Stimulated activated CD8-positive, alpha-beta memory T cell treated with anti-CD3 and anti-CD28 coated beads, Interleukin-7, amount 100 ng/mL, for 1 hour (primary cell): ENCODE measurements at places on chromosomes 5 and 9.

DNA sequence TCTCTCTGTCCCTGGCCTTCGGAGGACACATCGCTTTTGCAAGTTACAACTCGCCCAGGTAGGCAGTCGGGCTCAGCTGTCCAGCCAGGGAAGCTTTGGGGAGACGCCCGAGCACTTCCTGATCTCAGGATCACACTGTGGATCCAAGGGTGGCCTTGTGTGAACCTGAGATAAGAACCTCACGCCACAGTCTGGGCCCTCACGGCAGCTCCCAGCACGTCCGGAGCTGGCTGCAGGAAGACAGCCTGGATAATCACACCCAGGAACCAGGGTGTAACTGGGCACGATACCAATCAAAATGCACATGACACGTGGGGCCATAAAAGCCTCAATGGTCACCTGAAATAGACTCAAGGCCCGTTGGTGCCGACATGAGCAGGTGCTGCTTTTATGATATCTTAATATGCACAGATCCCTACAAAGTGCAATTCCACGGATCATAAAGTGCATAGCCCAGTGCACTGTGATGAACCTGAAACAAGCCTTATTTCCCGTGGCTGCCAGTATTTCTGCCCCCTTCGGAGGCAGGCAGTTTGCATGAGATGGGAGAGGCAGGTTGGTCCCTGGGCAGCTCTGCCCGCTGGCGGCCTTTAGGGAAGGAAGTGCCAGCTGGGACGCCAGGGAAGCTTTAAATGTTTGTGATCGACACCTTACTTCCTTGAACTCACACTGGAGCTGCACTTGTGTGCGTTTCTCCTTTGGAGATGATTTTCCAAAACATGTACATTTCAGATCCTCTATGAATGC, 14.5 kb downstream of the SLC6A18 start:
- DNase-seq, result no peak

- no peak for DNase-seq
These were observed 28.5 kb downstream of the TSPAN17 start for GRCh38 chr5:176675676-176676360.

- DNase-seq, result no peak
These were observed 15.8 kb upstream of the HMHB1 start for GRCh38 chr5:143796125-143796524.

GRCh38 chr9:123710299-123710698, 219.6 kb downstream of the DENND1A start:
- DNase-seq, result no peak

DNA sequence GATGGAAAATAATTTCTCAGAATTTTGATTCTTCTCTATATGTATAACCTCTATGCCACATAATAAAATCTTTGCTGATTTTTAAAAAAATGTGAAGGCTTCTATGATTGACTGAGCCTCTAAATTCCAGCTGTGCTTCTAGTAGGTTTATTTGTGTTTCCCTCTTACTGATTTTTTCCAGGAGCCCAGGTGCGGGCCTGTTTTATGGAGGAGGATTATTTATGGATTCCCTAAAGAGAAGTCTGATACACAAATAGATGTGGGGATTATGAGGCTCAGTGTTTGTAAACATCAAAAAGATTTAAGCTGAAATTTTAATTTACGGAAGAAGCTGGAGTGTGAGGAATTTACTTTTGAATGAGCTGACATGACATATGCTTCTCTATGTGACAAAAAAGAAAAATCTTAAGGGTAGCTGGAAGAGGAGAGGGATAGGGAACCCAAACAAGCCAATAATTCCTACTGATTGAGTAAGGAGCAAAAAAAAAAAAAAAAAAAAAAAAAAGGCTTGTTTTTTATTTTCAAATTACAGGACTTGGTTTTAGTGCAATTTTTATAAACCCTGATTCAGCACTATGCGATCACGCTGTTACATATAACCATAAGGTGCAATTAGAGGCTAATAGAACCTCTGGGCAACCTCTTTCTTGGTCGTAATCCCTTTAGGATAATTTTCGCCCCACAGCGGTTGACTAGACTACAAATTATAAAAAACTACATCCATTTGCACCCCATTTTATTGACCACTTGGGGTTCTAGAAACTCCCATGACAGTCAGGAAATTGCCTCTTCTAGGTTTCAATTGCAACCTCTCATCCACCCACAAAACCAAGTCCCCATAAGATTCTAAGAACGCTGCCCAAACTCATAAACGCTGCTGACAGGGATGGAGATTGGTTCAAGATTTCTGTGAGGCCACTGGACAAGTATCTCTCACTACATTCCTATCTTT, 44.4 kb upstream of the RAI14 start:
- no peak for DNase-seq

DNA sequence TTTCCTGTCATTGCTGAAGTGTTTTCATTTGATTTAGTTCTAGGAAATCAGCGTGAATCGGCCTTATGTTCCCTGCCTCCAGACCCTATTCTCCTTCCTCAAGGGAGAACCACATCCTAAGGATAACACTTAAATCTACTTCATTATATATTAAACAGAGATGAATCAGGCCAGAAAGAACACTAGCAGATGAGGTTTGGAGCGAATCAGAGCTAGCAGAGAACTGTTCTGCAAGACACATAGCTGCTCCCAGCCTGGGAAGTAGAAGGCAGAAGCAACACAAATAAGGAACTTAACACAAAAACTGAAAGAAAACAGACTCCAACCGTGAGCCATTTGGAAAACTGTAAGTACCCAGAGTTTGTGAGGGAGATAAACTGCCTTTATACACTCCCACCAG, 718.2 kb downstream of the SEMA5A start:
- no peak for DNase-seq

DNA sequence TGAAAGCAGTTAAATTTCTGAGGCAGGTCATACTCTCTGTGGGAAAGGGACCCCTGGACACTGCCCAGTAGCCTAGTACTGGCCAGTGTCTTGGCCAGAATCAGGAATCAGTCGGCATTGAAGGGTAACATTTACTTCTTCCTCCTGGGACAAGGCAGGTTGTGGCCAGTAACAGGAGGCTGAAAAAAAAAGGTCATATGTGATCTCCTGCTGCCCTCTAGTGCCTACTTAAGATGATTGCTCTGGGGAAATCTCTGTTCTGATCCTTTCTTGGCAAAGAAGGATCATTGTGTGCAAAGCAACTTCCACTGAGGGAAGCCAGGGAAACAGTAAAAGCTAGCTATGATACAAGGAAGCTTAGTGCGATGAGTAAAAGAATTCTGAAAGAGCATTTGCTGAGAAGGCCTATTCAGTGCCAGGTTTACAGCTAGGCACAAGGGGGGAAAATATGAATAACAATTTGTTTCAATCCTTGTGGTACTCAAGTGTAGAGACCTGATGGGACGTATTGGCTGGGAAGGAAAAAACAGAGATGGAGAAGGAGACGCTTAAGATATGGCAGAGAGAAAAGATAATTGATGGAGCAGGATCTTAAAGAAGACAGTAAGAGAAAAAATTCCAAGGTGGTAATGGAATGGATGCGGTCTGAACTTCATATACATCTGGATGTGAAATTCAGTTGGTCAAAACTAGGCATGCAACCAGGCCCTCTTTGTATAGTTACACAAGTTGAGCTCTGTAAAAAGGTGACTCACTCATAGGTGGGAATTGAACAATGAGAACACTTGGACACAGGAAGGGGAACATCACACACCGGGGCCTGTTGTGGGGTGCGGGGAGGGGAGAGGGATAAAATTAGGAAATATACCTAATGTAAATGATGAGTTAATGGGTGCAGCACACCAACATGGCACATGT, 25.8 kb upstream of the TRIM32 start:
- DNase-seq, result no peak

- DNase-seq, result no peak
These were observed 101.2 kb downstream of the PARP8 start for GRCh38 chr5:50767588-50767987.

- no peak for DNase-seq
These were observed 112.3 kb downstream of the DPYSL3 start for GRCh38 chr5:147397616-147398015.

DNA sequence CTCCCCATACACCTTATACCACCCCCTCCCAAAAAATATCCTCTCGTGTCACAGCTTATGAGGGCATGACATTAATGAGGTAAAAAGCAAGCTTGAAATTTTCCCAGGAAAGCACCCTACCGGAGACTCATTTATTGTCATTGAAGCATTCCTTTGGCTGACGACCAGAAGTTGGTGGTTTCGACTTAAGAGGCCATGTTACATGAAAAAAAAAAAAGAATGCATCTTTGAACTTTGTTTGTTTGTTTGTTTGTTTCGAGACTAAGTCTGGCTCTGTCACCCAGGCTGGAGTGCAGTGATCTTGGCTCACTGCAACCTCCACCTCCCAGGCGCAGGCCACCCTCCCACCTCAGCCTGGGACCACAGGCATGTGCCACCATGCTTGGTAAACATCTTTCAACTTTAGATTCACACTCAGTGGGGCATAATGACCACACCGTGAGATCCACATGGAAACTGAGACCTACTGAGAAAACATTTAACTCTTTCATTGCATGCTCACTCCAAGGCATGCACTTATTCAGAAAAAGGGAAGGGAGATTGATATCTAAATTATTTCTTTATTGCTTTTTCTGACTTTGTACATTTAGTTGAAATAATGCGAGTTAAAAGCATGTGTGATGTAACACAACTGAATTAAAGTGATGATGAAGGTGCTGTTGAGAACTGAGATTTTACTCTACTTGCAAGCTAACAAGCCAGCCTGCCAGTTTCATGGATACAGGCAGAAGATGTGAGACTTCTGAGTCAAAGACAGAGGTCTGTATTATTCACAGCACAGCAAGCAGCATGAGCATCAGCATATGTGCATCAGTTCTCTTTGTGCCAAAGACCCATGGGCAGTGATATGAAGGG, 5.1 kb upstream of the RAB14 start:
- DNase-seq, result no peak

- no peak for DNase-seq
These were observed 28.4 kb downstream of the COL23A1 start for GRCh38 chr5:178561746-178562264.

GRCh38 chr5:124649491-124650146, 96.8 kb downstream of the ZNF608 start:
- peak; percentile 19 for DNase-seq

DNA sequence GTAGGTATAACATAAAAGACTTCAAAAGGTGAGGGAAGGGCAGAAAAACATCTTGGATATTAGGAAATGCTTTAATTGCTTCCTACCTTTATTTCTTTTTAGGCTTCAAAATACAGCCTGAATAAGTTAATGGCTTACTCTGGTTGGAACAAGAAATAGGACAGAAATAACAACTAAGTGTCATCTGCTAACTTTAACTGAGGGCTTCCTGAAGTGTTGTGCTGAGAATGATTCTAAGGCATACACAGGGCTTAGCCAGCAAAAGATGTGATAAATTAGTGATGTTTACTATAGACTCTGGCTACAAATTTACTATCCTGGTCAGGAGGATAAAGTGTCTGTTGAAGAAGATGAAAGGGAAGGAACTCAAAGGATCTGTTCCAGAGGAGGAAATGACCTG, 34.2 kb downstream of the ABHD17B start:
- no peak for DNase-seq

- no peak for DNase-seq
These were observed 197.1 kb upstream of the TBCA start for GRCh38 chr5:77973253-77973609.

DNA sequence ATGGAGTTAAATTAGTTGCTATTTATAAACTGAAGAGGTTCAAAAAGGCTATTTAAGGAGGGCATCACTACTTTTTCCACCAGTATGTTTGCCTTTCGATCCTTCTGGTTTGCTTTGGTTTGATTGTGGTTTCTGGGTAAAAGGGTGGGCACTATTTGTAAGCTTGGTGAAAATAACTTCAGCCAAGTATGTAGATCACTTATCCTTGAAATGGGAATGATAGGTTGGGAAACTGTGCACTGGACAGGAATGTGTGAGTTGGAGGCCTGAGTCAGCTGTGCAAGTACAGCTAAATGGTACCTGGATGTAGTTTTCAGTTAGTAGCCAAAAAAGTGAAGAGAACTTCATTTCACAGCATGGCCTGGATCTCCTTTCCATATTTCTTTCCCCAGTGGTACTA, 466.2 kb downstream of the ENC1 start:
- no peak for DNase-seq

GRCh38 chr9:87614397-87614796, 111.5 kb upstream of the CTSL start:
- no peak for DNase-seq

- no peak for DNase-seq
These were observed 258.5 kb downstream of the AGTPBP1 start for GRCh38 chr9:85483208-85483607.
